ENCODE measurements at places on chromosomes 4 and X.

GRCh38 chr4:15755321-15756155 is 22.6 kb upstream of the CD38 start:
- no peak for DNase-seq

- no peak for DNase-seq
These were observed 39.8 kb downstream of the GALNT7 start for GRCh38 chr4:173208420-173208819.

DNA sequence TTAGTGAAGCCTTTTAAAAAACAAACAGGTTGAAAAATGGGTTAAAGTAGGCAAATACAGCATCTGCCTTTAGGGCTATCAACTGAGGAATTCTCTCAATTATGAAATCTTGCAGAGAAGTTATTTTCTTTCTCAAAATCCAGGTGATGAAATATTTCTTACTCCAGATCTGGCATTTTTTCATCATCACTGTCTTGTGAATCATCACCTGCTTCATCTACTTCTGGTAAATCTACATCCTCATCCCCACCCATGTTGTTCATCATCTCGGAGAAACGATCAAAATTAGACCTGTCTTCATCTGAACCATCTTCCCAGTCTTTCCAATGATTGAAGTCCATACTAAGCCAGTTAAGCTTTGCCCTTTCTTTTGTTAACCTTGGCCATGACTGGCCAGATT is 33.3 kb upstream of the HPF1 start:
- DNase-seq: no peak

- DNase-seq: no peak
These were observed 140.5 kb downstream of the GRIA3 start for GRCh38 chrX:123324625-123325024.

DNA sequence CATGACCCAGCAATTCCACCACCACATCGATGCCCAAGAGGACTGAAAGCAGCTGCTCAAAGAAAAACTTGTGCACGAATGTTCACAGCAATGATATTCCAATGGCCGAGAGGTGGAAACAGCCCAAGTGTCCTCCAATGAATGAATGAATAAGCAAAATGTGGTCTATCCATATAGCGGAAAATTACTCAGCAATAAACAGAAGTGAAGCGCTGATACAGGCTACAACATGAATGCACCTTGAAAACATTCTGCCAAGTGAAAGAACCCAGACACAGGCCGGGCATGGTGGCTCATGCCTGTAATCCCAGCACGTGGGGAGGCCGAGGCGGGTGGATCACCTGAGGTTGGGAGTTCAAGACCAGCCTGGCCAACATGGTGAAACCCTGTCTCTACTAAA is 5.2 kb upstream of the SLC2A9 start:
- no peak for DNase-seq

DNA sequence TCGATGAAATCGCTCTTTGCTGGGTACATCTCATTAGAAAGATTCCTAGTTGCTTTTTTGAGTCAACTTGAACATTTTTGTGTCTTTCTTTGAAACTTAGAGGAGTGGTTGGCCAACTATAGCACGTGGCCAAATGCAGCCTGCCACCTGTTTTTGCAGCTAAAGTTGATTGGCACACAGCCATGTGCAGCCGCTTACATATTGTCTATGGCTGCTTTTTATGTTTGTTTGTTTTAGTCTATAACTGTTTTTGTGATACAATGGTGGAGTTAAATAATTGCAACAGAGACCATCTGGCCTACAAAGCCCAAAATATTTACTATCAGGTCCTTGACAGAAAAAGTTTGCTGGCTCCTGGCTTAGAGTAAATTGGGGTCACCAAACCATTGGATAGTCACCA is 86.3 kb downstream of the CLCN4 start:
- DNase-seq: no peak

GRCh38 chr4:14092741-14093140 is 465.2 kb upstream of the BOD1L1 start:
- DNase-seq: no peak

DNA sequence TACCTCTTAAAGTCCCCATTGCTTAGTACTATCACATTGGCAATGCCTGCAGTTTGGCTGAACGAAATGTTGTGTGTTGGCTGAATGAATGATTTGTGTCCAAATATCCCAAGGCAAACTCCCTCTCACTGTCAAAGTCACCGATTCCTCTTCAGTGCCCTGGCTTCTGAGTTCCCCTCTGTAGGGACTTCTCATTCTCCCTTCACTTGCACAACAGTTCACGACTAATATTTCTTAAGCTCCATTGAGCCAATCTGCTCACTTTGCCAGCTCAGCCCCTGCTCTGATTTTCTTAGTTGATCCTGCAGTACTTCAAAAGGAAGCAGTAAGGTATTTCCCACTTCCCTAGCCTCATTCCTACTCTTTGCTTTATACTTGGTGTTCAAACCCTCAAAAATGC is 21.9 kb upstream of the PACRGL start:
- DNase-seq: no peak

DNA sequence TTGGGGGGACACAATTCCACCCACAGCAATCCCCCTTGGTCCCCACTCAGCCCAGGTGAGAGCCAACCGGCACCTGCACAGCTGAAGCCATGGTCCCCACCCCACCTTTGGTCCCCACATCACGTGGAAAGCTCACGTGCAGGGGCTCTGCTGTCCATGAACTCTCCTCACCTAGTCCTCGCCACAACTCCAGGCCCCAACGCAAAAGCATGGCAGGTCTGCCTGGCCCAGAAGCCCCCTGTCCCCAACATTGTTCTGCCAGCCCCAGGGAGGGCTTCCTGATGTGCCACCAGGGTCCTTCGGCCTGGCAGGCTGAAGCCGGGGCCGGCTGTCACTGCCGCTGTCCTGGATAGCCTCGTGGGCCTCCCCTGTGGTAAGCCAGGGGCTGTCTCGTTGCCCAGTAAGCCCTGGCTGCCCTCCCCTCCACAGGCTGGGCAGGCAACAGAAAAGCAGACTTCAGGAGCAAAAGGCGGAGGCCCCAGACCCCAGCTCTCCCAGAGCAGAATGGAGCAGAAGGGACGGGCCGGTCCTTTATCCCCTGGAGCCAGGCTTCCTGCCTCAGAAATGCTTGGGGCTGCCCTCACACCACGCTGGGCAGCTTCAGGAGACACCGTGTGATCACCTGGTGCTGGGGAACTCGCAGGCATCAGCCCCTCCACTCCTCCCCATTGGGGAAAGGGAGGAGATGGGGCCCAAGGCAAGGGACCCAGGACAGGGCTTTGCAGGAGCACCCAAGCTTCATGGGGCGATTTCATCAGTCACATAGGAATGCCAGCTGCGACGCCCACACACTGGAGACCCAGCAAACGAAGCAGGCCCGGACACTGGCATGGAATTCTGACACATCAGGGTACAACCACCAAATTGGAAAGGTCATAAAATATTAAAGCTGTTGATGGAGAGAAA is 103.7 kb downstream of the ADRA2C start:
- no peak for DNase-seq

DNA sequence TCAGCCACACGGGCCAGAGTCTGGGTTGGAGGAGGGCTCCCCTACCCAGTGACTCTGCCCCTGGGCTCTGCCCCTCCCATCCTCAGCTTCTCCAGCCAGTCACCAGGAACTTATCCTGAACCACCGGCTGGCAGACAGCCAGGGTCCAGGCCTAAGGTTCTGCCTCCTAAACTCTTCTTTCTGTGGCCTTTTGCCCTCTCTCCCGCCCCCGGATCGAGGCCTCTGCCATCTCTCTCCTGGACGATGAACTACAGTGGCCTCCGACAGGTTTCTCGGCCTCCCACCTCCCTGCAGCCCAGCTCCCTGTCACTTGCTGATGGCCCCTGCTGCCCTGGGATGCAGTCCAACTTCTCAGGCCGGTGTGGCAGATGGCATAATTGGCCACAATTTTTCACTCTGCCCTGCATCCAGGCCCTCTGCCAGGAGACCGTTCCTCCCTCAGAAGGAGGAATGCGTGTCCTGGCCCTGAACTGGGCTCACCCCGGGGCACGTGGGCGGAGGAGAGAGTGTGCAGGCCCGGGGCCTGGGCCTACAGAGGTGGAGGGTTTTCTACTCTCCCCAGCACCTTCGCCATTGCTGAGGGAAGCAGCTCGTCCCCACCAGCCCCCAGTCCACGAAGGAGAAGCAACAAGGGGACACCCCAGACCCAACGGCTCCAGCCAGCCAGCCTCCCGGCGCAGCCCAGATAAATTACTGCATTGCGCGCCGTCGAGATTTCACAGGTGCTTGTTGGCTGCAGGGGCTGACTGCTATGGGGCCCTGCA is 81.9 kb upstream of the LRPAP1 start:
- no peak for DNase-seq

DNA sequence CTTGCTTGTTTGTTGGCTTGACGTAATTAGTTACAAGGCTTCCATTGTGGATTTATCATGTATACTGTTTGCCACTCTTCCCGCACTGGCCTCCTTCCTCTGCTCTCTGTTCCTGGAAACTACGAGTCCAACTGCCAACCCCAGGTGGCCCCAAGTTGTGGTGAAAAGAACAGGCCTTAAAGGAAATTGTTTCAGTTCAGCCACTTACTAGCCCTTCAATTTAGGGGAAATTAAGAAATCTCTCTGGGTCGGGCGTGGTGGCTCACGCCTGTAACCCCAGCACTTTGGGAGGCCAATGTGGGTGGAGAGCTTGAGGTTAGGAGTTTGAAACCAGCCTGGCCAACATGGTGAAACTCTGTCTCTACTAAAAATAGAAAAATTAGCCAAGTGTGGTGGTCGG is 28.0 kb downstream of the RBM47 start:
- no peak for DNase-seq

GRCh38 chr4:98518559-98519267 is 139.7 kb downstream of the TSPAN5 start:
- DNase-seq: no peak

DNA sequence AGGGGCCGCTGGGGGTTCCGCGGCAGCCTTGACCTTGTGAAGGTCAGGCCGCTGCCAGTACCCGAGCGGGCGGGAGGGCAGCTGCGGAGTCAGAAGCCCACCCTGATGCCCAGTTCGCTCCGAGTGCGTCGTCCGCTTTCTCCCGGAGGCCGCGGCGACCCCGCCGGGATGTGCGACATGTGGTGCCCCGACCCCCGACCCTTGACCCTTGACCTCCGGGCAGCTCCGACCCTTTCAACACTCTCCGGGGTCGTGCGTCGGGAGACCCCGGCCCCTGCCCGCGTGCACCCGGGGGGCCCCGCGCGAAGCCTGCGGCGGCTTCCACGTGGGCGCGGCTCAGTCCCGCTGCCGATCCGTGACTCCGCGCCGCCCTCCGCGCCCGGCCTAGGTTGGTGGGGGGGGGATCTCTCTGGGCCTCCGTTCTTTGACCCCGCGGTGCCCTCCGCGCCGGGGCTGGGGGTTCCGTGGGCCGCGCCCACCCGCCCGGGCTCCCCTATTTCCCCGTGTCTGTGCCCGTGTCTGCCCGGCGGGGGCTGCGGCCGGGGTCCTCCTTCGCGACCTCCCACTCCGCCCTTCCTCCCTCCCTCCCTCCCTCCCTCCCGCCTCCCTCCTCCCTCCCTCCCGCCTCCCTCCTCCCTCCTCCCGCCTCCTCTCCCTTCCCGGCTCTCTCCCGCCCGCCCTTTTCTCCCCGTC is 609 bp upstream of the SLC25A6 start:
- peak; percentile 14 for DNase-seq

DNA sequence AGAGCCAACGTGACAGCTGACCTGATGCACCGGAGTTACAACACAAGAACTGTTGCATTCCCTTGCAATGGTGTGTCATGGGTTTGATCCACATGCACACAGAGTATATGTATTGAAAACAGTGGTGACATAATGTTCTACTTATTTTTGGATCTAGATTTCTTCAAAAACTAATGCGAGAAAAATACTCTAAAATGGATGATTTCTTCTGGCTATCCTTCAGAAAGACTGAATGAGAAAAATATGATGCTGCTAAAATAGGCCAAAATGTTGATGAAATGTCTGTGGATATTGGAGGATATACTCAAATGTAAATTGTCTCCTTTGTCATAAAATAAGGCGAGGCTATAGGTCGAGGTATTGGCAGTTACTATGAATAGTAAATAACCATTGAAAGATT is 30.4 kb downstream of the LIMCH1 start:
- DNase-seq: no peak

- no peak for DNase-seq
These were observed 96.0 kb downstream of the PTTG2 start for GRCh38 chr4:38056011-38056685.

- no peak for DNase-seq
These were observed 10.0 kb downstream of the TXLNG start for GRCh38 chrX:16796298-16796697.

- no peak for DNase-seq
These were observed 18.7 kb downstream of the RNF4 start for GRCh38 chr4:2487632-2488031.

GRCh38 chrX:66167431-66167830 is 3.4 kb downstream of the HEPH start:
- DNase-seq: no peak

- DNase-seq: peak; percentile 40
These were observed 239.9 kb downstream of the MAML3 start for GRCh38 chr4:139913995-139914598.

- DNase-seq: no peak
These were observed 9.1 kb upstream of the RNF212 start for GRCh38 chr4:1122505-1122904.

DNA sequence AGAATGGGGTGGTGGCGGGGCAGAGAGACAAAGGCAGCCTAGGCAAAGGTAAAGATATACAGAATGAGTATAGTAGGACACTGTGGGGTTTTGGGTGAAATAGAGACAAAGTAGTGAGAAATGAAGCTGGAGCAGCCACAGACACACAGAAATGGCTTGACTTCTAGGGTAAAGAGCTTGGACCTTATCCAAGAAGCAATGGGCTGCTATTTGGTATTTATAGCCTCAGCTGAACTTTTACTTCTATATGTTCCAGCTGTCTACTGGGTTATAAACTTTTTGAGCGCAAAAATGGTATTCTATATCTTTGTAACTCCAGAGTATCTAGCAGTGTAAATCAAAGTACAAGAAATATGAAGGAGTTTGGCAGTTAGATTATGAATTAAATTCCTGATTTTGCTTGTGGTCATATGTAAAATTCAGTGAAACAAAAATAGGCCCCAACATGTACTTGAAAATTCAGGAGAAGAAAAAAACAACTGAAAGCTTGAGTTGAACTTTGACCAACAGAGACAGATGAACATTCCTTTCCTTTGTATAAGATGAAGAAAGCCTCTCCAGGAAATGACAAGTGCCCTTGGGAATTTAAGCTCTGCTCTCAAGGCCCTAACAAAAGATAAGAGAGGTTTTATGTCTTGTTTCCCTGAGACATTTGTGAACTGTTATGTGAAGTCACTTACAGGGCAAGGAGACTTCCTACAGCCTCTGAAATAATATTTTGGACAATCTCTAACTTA is 354.1 kb downstream of the CHIC1 start:
- DNase-seq: peak; percentile 75
